ENCODE measurements at places on chromosomes 12 and 14. TPM values are rescaled to one million over a fixed set of nuclear protein-coding genes. Genes with fewer than 3 reads are reported as not detected.

GRCh38 chr14:64696355-64696857 lies 7.8 kb upstream of the PLEKHG3 start:
- DNase-seq: no peak

RIPK3 gene
- not detected for total RNA-seq

- DNase-seq: no peak
Measured at GRCh38 chr12:128463881-128464280, 196.9 kb downstream of the TMEM132C start.

- no peak for DNase-seq
Measured at GRCh38 chr14:23153851-23154796, 29.3 kb downstream of the SLC7A8 start.

DNA sequence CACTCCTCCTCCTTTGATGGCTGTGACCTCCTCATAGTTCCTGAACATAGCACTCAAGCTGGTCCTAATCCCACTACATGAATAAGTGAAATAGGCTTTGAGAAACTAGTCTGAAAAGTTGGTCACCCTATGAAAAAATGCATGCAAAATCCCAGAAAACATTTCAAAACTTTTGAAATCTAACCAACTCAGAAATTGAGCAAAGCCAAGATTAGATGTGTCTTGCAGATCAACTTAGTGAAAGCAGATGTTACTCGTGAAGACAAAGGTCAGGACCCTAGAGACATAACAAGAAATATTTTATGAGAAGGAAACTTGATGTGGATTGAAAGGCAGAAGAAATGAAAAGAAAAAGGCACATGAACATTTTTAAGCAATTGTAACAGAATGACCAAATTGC lies 63.3 kb downstream of the TSHR start:
- no peak for DNase-seq

DNA sequence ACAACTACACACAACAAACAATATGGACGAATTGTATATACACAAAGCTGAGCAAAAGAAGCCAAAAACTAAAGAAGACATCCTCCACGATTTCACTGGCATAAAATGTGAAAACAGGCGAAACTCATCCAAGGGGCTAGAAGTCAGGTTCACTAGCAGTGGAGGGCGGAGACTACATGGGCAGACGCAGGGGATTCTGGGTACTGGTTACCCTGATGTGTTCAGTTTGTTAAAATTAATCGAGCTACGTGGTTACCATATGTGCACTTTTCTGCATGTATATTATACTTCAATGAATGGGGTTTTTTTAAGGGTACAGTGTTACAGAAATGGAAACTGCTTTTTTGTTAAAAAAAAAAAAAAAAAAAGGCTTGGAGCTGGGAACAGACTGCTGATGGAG lies 12.3 kb downstream of the KDM2B start:
- DNase-seq: no peak

DNA sequence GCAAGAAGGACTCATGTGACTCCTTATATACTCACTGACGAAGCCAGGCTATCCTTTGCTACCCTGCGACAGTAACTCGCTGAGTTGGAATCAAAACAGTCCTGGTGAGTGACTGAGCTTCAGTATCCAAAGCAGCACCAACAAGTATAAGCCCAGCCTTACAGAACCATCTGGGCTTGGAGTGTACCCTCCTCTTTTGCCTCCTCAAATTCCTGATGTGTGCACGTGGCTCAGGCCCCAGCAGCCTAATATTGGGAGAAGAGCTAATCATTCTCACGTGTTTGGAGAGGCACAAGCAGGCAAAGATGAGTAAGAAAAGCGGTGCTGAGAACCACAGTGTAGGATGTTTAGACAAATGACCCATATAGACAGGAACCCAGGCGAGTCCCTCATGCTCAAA lies 34.4 kb downstream of the PPTC7 start:
- no peak for DNase-seq

GRCh38 chr12:30794591-30795409 lies 40.0 kb upstream of the CAPRIN2 start:
- DNase-seq: no peak

- DNase-seq: no peak
Measured at GRCh38 chr12:9973949-9974348, 2.7 kb downstream of the CLEC12A start.

GRCh38 chr12:109173443-109174240 lies 57.3 kb downstream of the ACACB start:
- DNase-seq: no peak

DNA sequence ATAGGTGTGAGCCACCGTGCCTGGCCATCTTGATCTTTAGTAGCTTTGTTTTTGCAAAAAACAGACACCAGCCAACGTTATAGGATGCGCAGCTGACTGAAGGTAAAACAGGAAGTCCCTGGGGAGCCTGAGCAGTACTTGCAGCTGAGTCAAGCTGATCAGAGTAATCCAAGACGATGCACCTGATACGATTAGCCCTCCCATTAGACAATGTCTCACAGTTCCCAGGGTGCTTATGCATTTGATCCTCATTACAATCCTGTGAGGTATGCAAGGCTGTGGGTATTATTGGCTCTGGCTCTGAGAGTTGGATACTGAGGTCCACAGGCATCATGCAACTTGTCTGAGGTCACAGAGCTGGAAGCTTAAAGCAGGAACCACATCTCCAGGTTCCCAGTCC lies 8.1 kb downstream of the KRT18 start:
- DNase-seq: no peak

GRCh38 chr12:24979329-24979728 lies 30.4 kb upstream of the BCAT1 start:
- DNase-seq: no peak

KRT74 gene
- total RNA-seq: not detected

- DNase-seq: peak; percentile 27
Measured at GRCh38 chr14:97021571-97022168, 224.5 kb downstream of the VRK1 start.

DNA sequence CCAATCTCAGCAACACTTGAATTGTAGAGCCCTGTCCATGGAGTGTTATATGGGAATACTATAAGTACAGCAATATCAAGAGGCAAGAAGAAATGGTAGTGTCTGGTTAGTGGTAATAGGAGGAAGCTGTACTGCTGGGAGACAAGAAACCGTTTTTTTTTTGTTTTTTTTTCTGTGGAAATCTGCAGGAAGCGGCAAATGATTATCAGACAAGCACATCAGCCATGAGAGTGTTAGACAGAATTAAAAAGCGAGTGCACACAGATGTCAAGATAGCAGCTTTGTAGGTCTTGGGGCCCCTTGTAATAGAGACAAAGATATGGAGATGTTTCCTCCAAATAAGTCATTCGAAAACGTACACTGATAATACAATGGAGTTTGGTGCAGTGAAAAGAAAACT lies 6.7 kb downstream of the TESPA1 start:
- no peak for DNase-seq

DNA sequence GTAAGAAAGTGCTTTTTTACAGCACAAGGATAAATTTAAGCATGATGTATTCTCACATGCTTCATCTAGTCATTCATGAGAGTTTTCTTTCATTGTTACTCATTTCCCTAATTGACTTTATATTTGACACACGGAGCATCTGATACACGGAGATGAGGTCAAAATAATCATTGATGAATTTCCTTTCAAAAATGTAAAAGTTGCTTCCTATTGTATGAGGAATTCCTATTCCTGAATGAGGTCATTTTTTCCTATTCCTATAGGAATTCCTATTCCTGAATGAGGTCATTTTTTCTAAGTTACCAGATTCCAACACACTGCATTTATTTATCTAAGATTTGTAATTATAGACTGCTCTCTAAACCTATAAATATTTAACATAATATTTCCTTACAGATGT lies 316.7 kb upstream of the KITLG start:
- DNase-seq: no peak

STAT6 gene
- 15.8 TPM for total RNA-seq

DNA sequence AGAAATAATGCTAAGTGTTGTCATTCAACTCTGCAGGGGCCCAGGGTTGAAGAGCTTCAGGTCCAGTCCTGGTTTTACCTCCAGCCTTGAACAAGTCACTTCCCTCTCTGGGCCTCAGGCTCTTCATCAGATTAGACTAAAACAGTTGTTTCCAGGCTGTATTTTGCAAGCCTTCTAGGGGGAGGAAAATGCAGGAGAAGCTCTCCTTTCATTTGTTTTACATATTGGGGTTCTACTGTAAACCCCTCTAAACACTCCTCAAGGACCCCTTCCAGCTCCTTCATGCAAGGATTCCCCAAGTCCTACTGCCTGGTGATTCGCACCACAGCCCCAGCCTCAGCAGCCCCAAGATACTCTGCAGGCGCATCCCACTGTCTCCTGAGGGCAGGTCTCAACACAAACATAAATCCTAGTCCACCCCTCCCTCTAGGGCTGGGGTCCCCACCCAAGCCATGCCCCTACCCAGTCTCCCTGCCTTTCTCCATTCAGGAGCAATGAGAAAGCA lies 2.7 kb downstream of the SDR9C7 start:
- peak; percentile 34 for DNase-seq

- DNase-seq: no peak
Measured at GRCh38 chr14:95361373-95362137, 41.8 kb upstream of the CLMN start.

DNA sequence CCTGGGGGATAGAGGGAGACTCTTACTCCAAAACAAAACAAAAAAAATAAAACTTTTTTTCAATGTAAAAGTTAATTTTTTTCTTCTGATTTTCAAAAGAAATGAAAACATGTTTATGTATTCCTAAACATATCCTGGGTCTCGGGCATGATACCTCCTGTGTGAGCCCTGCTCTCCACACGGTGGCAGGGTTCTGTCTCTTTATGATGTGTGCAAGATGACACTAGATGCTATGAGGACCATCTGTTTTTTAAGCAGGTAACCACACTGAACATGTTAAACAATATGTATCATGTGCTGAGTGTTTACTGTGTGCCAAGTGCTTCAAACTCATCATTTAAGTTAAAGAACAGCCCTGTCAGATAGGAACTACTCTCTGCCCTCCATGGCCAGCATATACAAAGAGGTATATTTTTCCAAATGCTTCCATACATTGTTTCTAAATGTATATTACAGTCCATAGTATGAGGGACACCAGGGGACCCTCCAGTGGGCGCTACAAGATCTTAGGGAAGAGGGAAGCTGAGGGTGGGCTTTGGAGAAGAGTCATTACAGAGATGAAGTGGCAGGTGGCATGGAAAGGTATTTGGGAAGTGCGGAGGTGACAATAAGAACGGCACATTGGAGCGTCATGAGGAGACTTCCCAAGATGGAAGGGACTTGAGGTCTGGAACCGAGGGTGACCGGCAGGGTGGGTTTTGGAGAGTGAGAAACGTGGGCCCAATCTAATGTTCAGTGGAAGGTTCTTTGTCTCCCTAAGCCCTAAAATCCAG lies 28.5 kb downstream of the FOS start:
- peak; percentile 37 for DNase-seq

VIPAS39 gene
- total RNA-seq: 18.5 TPM

DNA sequence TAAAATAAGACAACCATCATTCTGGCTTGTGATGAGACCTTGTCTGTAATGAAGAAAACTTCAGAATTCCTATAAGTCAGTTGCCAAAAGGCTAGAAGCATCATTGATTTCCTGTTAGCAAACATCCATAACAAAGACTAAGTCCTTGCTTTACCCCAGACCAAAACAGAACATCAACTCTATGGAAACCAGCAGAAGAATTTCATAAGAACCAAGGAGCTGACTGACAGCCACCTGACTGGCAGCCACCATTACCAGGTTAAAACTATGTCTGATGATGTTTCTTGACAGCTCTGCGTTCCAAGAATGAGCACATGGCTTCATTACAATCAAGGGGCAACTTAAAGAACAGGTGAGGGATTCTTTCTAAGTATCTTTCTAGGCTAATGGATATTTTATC lies 29.3 kb downstream of the HECTD4 start:
- no peak for DNase-seq

SSPN gene
- total RNA-seq: 4.0 TPM

Data from SJCRH30 (cell line).